ENCODE measurements at places on chromosomes 7 and 10.

GRCh38 chr7:7772397-7772821 is 54.0 kb upstream of the RPA3 start:
- DNase-seq: no peak

- no peak for DNase-seq
Measured at GRCh38 chr10:71727738-71728737, 8.5 kb upstream of the C10orf105 start.

GRCh38 chr10:6796231-6796630 is 216.2 kb upstream of the PRKCQ start:
- no peak for DNase-seq

DNA sequence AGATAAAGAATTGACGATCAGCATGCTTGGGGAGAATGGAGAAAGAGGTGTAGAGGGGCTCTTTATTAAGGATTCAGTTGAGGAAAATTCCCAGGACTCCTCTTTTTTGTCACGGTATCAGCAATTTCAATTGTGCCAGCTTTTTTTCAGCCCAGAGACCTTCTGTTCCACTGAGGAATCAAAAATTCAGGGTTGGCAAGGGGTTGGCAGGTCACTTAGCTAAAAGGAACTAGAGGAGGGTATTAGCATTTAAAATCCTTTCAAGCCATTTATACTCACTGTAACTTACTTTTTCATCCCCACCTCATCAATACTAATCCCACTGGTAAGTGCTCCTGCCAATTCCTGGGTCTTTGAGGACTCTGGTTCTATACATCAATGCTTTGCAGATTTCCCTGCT is 757.5 kb upstream of the COBL start:
- no peak for DNase-seq

GRCh38 chr7:152477079-152477478 is 41.3 kb upstream of the KMT2C start:
- DNase-seq: no peak

GRCh38 chr10:114412907-114413797 is 8.8 kb upstream of the AFAP1L2 start:
- no peak for DNase-seq

DNA sequence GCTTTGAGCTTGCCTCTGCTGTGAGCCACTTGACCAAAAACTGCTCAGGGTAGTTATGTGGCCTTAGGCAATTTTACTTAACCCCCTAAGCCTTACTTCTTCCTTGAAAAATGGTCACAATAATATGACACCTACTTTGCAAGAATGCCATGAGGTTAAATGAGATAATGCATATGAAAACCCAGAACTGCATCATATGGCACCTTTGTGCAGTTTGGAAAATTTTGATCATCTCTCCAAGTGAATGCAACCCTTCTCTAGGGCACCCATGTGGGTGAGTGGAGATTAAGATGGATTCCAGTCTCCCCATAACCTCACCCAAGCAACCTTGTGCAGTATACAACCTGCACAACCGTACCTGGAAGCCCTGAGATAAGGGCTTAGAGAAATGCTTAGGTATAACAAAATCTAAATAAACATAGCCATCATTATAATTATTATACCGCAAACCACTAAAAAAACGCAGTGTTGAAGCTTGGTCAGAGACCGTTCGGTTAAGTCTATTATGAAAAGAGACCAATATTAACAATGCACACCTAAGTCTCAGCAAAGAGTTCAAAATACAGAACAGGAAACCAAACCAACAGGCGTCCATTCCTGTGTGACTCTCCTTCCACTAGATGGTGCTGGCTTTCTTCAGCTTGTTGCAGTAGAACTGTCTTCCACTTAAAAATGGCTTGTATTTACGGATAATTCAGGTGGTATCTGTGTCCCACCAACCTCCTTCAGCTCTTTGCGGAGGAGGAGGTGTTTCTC is 21.0 kb upstream of the ASB15 start:
- DNase-seq: no peak

- DNase-seq: no peak
Measured at GRCh38 chr10:12179606-12180170, 16.0 kb downstream of the NUDT5 start.

DNA sequence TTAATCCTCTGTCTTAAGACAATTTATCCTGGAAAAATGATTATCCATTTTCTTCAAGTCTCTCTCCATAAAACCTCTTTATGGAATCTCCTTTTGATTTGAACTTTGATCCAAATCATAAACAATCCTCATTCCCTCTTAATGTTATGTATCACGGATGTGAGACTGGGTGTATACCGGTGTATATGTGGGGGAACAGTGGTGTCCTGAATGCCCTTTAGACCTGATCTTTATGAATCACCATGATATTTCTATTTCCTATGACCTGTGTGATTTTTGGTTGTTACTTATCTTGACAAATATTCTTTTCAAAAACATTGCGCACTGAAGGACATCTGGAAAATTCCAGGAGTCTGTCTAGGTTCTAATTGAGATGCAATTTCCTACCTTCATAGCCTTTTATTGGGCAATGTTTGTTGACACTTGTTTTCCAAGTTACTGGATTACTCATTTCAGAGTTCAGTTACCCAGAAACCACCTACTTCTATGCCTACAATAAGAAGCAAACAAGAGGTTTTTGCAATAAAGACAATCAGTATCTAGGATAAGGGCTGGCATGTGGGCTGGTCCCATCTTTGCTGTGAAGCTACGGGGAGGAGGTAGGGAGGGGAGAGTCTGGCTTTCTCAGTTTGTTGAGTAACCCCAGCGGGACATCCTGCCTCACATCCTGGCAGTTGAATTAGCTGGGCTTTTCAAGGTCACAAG is 190.4 kb downstream of the CTTNBP2 start:
- DNase-seq: no peak

DNA sequence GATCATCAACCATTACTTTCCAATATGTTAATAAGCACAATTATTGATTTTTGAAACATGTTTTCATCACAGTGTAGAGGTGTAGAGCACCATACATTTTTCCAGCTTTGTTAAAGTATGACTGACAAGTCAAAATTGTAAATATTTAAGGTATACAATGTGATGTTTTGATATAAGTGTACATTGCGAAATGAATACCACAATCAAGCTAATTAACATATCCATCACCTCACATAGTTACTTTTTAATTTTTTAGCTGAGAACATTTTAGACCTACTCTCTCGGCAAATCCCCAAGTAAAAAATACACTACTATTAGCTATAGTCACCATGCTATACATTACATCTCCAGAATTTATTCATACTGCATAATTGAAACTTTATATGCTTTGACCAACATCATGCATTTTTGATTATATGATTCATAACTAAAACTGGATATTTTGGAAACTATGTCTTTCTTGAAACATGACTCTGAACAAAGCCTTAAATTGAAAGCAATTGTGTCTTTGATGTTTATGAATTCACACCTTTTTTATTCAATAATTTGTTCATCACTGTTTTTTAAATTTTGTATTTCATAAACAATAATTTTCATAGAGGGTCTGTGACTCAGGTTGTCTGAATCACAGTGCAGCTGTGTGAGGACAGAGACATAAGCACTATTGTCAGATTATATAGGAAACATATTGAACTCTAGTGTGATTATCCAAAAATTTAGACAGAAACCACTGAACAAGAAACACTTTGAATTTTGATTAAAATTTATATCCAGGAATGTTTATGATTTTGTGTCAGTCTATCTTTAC is 486.1 kb downstream of the SEMA3D start:
- no peak for DNase-seq

- no peak for DNase-seq
Measured at GRCh38 chr10:98899018-98899417, 336.6 kb downstream of the HPSE2 start.

DNA sequence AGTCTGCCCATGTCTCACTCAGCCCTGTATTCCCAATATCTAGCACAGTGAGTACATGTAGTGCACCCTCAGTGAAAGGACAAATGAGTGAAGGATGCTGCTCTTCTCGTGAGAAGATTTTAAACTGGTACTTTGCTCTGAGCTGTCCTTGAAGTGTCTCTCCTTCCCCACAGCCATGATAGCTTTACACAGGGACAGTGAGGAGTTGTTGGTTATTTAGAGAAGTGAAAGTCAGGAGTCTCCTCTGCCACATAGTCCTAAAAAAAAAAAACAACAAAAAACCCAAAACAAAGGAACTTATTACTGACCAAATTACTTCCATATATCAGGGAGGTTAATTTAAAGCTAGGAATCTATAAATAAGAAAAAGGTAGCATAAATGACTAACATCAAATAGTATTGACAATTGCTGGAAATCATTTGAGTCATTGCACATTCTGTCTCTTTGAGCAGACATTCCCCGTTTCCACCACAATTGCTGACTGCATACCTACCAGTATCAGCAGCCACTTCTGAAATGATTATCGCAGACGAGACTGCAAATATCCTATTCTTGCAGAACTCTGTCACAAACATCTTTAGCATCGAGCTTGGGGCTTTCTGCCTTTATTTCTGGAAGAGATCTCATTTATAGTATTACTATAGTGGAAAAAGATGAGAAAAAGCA is 202.1 kb downstream of the PTEN start:
- DNase-seq: no peak

DNA sequence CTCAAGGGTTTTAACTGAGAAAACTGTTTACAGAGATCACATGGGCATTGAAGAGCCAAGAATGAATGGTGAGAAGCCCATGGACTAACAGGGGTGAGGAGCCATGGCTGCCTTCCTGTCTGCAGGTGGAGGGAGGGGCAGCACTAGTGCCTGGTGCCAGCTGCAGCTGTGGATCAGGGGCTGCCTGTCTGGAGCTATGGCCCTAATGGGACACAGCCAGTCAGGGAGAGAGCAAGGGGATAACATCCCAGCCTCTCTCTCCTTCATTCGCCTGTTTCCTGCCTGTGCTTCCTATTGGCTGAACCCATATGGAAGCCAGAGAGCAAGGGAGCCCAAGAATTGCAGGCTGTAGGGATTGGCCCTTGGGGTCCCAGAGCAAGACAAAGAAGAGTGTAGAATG is 125.8 kb upstream of the GAD2 start:
- no peak for DNase-seq

- DNase-seq: no peak
Measured at GRCh38 chr10:71436268-71437125, 39.8 kb downstream of the CDH23 start.

DNA sequence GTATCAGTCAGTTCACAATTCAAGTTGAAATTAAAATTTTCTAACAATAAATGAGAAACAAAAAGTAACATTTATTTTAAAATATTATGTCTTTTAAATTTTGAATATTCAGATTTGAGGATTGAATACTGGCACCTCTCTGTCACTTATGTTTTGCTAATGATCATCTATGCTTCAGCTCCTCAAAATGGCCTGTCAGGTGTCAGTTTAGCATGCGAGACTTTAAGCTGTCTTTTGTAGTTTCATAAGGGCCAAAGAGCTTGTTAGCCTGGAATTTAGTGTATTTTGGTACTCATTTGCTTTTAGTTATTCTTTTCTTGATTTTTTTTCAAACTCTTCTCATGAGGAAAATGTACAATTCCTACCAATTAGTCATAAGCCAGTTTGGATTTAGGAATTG is 102.0 kb upstream of the RPA3 start:
- DNase-seq: no peak

DNA sequence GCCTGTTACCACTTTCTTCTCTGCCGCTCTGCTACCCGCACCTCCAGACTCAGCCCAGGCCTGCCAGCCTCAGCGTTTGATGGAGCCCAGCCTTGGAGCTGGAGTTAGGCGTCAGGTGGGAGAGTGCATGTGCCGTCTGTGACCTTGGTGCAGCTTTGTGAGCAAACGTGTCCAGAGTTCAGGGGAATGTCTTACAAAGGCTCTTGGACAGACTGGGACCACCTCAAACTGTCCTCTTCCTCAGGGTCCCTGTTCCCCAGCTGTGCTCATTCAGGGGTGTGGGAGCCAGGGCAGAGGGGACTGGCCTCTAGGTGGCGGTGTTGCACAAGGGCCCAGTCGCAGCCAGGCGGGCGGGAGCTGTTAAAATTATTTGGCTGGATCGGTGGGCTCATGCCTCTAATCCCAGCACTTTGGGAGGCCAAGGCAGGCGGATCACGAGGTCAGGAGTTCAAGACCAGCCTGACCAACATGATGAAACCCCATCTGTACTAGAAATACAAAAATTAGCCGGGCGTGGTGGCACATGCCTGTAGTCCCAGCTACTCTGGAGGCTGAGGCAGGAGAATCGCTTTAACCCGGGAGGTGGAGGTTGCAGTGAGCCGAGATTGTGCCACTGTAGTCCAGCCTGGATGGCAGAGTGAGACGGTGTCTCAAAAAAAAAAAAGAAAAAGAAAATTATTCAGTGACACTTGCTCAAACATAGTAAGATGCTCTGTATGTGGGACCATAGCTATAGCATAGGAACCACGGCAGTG is 89.2 kb downstream of the ADCY1 start:
- DNase-seq: no peak

GRCh38 chr10:82674036-82674435 is 799.0 kb downstream of the NRG3 start:
- DNase-seq: no peak

- no peak for DNase-seq
Measured at GRCh38 chr10:1507436-1507835, 229.9 kb downstream of the ADARB2 start.

GRCh38 chr7:18030758-18031157 is 3.1 kb upstream of the PRPS1L1 start:
- DNase-seq: no peak

DNA sequence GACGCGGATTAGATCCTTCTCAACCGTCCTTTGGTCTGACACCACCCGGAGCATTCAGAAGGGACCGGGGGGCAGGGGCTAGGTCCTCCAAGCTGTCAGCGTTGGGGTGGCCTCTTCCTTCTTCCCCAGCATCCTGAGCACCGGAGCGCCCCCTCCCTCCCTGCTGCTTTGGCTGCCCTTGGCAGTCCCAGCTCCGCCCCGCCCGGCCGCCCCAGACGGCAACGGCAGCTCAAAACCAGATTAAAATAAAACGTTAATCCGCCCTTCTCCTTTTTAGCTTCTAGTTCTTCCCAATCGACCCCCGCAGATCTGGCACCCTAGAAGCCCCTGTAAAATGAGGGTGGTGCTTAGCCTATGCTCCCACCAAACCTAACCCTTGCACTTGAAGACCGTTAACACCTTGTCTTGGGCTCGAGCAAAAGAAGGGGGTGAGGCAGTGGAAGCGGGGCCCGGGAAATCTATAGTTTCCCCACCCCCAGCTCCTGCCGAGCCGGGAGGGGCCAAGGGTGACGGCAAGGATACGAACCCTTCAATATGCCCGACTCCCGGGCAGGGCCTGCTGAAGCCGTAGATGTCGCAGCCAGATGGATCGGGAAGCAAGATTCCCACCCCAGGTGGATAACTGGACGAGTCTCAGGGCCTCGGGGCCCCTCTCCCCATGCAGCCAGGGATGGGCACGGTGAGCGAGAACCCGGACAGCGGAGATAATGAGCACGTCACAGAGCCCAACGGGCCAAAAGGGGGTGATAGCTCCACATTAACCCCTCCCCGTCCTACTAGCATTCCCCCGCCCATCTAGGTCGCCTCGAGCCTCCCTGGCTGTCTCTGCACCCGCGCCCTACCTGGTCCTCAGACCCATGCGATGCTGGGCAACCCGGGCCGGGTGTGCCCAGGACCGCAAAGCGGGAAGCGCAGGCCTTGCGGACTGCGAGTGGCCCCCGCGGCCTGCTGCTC is 169.7 kb downstream of the NRF1 start:
- no peak for DNase-seq

GRCh38 chr10:20949967-20950366 is 52.9 kb upstream of the NEBL start:
- no peak for DNase-seq

All from frontal cortex (tissue), 4 donors.